ENCODE measurements at places on chromosomes 5 and 9.

DNA sequence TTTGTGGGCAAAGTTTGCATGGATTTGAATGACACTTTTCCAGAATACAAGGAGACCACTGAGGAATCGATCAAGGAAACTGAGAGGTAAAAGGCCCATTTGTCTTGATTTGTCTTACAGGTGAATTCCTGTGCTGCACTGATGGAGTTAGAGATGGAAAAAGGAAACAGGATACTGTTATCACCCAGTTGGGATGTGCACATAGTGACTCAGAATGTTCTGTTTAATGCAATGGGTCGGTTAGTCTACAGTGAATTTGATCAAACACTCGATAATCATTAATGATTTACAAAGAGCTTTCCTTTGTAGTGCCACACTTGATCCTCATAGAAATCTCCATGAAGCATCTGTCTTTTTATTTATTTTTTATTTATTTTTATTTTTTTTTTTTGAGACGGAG lies 64.7 kb downstream of the GDA start:
- DNase-seq = no peak

DNA sequence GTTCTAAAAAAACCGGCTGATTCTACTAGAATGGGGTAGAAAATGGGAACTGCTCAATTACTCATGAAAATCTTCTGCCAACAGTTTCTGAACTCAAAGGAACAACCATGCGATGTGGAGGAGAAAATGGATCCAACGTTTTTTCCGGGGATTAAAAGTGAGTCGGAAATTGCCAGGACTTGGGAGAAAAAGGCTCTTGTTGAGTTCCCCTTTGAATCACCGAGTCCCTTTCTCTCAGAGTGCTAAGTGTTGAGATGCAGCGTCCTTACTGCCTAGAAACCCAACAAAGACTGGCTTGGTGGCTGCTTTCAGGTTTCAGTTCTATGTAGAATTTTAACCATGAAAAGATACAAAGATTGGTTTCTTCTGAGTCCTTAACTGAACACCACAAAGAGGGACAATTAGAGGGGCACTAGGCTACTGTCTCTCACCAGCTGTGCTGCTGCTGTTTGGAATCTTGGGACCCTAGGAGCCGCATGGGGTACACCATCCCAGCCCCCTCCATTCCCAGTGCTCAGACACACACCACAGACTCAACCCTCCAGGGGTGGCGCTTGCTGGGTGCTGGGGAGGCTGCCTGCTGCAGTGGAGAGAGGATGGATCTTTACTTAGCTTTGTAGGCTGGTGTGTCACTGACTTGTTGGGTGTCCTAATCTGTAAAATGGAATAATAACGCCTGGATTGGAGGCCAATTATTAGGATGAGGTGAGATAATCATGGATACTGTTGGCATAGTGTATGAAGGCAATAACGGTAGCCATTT lies 21.5 kb upstream of the NEUROG1 start:
- no peak for DNase-seq

- DNase-seq = no peak
Measured at GRCh38 chr9:29838491-29839020, 2265.3 kb upstream of the C9orf72 start.

GRCh38 chr9:14677396-14677795 lies 15.8 kb downstream of the ZDHHC21 start:
- DNase-seq = no peak

GRCh38 chr9:111000202-111000601 lies 38.1 kb downstream of the LPAR1 start:
- no peak for DNase-seq

Data from activated CD4-positive, alpha-beta T cell treated with anti-CD3 and anti-CD28 coated beads for 24 hours (primary cell).